Islet precursor cell (in vitro differentiated cells): ENCODE measurements at places on chromosomes 2 and 18.

- DNase-seq: no peak
These were observed 421.8 kb upstream of the CDH7 start for GRCh38 chr18:65329010-65329409.

GRCh38 chr2:88114889-88115288 is 13.0 kb downstream of the FABP1 start:
- DNase-seq: no peak

- peak; percentile 65 for DNase-seq
These were observed 249.7 kb upstream of the NCKAP5 start for GRCh38 chr2:133817680-133818566.

- DNase-seq: peak; percentile 19
These were observed 66.2 kb downstream of the BCL2L11 start for GRCh38 chr2:111186933-111187332.

GRCh38 chr18:23967321-23968089 is 47.0 kb upstream of the TTC39C start:
- peak; percentile 47 for DNase-seq

- no peak for DNase-seq
These were observed 780.8 kb upstream of the KLHL29 start for GRCh38 chr2:22604136-22604535.

GRCh38 chr2:157236404-157236803 is 21.1 kb upstream of the GALNT5 start:
- DNase-seq: no peak

DNA sequence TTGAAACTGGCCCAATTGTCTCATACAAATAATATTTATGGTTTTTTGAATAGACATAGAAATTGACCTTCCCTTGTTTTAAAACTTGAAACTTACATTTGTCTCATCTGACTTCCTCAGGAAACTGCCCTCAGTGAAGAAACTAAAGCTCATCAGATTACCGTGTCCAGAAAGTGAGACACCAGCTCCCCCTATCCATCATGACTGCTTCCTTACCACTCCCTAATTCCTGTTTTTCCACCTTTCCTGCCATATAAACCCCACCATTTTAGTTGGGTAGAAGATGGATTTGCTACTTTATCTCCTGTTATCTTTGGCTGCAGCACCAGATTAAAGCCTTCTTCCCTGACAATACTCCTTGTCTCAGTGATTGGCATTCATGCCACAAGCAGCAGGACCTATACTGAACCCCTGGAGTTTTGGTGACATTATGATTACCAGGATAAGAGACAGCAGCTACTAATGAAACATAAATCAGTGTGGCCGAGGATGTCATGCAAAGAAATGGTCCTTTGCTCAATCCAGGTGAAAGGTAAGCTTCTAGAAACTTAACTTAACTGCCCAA is 1627.6 kb upstream of the ZEB2 start:
- DNase-seq: no peak

DNA sequence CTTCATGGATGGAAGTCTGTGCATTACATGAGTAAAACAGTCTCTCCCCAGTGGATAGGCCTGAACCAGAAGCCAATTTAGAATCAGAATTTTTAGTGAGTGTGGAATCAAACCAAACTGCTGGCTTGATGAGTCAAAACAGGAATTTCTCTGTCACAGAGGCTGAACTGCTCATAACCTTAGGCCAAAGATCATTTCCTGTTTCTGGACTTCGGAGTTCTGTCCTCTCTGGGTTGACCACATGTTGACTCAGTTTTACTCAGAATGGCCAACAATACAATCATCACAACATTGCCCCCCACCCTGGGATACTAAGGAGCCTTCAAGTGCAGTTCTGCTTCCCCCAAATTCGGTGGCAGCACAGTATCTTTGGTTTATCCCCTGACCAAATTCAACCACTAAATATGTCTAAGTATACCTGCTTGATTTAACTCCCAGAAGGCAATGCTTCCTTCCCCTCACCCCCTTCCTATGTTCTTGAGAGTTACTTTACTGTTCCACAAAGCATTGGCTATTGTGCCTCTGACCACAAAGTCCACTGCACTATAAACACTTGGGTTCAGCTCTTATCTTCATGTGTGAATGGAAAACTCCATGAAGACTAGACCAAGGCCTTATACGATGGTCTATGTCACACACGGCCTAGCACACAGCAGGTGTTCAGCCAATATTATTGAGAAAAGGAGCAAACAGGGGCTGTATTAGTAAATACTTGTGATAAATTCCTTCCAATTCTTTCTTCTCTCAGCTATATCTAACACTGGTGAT is 67.8 kb downstream of the NXPH2 start:
- no peak for DNase-seq

DNA sequence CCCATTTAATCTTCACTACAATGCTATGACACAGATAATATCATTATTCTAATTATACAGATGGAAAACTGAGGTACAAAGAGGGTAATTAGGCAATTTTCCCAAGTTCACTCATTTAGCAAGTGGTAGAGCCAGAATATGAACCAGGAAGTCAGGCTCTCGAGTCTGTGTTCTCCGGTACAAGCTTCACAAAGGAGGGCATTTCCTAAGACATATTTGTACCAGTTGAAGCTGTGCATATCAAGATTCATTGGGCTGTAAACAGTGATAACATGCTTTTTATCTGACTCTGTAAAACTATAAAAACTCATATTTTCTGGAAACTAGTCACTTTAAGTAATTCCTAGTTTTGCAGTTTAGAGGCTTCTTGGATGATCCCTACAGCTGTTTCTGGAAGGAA is 23.0 kb upstream of the CPS1 start:
- no peak for DNase-seq

GRCh38 chr2:25285265-25286024 is 56.3 kb downstream of the DNMT3A start:
- DNase-seq: no peak

- no peak for DNase-seq
These were observed 35.9 kb upstream of the MGAT5 start for GRCh38 chr2:134217924-134218323.

- DNase-seq: no peak
These were observed 75.7 kb upstream of the THUMPD2 start for GRCh38 chr2:39854771-39855170.

GRCh38 chr2:170022692-170023091 is 155.3 kb upstream of the MYO3B start:
- no peak for DNase-seq

DNA sequence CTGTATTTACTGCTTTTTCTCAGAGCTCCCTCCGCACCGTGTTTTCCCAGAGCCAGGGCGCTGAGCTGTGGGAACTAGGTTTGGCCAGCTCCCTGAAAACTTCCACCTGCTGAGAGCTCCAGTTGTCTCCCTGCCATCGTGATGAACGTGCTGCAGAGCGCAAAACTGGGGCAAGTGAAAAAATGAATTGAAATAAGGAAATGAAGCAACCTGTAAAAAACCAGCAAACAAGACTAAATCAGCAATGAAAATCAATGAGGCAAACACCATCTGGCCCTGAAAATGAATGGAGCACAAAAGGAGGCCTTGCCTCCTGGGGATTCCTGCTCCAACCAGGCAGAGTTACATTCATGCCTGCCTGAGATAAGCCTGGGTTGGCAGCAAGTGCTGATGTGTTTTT is 129.9 kb downstream of the MARCHF4 start:
- peak; percentile 37 for DNase-seq

DNA sequence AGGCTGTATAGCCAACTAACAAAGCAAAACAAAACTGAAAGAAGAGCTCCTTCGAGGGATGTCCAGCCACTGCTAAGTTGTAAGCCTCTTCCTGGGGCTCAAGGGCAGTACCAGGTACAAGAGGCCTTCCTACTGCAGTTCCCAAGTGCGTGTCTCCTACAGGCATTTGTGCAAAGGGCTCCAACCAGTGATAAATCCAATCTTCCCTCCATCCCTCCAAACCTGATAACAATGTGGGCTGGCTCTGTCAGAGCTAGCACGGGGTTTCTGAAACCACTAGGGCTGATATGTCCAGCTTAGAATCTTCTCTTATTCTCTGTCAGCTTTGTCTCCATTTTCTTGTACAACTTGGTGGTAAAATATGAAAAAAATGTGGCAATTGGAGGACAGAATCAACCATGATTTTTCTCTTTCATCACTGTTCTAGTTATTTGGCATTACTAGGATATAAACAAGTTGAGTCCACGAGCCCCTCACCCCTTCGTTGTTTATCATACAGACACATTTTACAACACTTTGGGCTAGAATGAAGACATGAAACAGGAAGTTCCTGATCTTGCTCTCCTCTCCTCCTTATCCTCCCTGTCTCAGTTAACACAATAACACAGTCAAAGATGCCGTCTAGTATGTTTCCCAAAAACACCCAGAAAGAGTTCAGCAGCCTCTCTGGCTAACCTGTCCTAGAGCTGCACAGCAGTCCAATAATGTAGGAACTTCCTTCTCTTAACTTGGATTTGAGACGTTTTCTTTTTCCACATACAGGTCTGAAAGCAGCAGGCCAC is 35.4 kb upstream of the WIPF1 start:
- DNase-seq: no peak

DNA sequence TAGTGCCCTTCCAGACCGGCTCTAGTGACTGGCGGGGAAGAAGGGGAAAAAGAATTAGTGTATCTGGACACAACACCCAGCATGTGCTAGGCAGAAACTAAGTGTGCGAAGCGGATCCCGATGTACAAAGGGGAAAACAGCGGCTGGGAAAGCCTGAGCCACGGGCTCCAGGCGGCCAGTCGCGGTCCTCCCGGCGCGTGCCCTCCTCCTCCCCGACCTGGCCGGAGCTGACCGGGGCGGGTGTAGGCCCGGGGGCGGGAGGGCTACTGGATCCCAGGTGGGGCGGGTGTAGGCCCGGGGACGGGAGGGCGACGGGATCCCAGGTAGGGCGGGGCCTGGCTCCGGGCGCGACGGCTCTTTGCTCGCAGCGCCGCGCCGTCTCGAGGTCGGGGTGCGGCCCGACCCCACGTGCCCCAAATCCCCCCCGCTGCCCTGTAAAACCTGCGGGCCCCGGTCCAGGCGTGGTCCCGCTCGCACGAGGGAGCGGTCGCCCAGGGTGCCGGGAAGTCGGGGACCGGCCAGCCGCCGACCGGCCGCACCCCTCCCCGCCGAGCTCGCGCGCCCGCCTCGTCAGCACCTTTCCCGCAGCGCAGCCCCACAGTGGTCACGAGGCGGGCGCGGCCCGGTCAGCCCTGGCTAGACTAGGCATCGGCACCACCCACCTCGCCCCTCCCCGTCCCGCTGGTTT is 48.8 kb downstream of the C2orf42 start:
- peak; percentile 87 for DNase-seq

DNA sequence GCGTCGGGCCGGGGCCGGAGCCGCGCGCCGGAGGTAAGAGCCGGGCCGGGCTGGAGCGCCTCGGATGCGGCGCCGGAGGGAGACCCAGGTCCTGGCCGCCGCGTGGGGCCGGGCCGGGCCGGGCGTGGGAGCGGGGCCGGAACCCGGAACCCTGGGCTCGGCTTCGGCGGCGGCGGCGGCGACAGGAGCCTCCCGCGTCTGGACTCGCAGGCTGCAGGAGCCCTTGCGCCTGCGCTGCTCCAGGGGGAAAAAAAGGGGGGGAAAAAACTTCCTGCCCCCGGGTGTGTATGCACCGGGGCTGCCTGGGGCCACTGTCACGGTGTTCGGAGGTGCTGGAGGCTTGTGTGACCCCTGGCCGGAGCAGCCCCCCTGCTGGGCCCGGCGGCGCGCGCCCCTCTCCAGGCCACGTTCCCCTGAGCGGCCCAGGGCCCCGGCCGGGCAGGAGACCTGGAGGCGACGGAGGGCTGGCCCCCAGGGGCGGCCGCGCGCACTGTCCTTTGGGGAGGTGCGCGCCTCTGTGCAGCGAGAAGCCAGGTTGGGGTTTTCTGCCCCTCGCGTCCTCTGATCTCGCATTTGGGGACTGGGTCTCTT is 864 bp downstream of the KLHL29 start:
- DNase-seq: no peak
